ENCODE measurements at places on chromosomes 4 and X.

DNA sequence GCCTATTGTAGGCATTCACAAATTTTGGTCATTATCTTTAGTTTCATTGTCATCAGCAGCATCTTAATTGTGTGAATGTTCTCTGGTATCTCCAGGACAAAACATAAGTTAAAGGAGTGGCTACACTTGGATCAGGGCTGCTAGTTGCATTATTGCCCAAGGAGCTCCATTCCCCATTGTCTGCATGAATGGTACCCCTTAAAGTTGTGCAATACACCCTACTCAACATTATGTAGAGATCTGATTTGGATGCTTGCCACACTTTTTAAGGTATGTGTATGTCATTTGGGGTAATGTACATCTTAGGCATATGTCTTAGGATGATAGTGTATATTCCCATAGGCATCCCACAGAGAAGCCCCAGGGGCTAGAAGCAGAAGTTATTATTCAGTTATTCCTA, 2.9 kb downstream of the GRXCR1 start:
- no peak for DNase-seq

DNA sequence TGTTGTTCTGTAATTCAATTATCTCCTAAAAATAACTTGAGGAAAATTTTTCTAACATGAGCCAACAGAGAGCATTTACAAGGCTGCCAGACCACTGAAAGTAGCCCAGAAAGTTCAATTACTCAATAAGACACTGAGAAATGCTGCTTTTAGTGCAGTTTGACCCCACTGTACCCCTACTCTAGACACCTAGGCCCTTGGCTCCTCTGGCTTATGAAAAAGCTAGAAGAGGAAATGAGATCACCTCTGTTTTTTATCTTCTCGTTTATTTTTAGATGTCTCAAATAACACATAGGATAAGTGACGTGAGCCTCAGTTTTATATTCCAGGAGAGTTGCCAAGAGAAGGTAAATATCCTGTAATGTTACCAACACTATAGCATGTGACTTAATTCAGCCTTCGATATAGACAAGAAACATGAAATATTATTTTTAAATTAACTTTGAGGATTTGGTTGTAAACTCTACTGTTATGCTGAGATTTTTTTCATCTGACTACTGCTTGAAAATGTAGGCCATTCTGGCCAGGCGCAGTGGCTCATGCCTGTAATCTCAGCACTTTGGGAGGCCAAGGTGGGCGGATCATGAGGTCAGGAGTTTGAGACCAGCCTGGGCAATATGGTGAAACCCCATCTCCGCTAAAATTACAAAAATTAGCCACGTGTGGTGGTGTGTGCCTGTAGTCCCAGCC, 24.4 kb downstream of the TNIP3 start:
- DNase-seq, result no peak

DNA sequence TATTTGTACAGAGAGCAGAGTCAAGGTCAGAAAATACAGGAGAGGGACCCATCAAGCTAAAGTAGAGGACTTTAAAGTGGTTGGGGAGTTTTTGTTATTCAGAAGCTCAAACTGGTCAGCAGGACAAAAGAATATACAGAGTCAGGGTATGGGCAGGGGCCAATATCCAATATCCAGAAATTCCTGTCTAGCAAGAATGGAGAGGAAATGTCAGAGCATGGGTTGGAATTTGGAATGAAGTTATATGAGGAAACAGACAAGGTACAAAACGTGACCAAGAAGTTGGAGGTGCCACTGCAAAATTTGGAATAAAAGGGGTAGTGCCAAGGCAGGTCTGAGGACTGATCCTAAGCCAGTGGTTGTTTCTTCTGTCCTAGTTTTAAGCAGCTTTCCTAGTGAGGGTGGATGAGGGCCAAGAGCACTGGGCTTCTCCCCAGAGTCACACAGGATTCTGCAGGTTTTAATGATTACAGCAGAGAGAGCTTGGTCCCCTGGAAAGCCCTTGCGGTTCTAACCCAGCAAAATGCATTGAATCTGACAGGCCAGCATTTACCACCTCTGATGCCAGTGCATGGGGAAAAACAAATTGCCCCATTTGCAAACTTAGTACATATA, 304.7 kb upstream of the FTHL17 start:
- no peak for DNase-seq

DNA sequence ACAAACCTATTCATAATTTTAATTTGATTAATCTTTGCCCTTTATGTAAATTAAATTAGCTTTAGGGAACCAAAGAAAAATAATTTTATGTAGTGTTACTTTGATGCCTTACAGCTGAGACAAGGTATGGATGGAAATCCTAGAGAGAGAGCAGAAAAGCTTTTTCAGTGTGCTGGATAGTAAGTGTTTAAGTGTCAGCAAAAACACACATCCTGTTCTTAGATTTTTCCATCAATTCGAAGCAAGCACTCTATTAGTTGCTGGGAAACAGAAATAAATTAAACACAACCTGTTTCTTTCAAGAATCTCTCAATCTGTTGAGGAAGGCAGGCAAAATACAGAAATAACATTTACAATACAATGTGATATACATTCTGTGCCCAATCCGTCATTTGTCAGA, 327.8 kb downstream of the GALNTL6 start:
- DNase-seq, result no peak

DNA sequence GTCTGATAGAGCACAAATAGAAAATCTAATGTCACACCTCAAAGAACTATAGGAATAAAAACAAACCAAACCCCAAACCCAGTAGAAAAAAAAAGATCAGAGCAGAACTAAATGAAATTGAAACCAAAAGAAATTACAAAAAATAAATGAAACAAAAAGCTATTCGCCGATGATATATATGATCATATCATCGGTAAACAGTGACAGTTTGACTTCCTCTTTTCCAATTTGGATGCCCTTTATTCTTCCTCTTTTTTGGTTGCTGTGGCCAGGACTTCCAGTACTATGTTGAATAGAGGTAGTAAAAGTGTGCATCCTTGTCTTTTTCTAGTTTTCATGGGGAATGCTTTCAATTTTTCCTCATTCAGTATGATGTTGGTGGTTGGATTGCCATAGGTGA, 215.3 kb upstream of the AR start:
- DNase-seq, result no peak

DNA sequence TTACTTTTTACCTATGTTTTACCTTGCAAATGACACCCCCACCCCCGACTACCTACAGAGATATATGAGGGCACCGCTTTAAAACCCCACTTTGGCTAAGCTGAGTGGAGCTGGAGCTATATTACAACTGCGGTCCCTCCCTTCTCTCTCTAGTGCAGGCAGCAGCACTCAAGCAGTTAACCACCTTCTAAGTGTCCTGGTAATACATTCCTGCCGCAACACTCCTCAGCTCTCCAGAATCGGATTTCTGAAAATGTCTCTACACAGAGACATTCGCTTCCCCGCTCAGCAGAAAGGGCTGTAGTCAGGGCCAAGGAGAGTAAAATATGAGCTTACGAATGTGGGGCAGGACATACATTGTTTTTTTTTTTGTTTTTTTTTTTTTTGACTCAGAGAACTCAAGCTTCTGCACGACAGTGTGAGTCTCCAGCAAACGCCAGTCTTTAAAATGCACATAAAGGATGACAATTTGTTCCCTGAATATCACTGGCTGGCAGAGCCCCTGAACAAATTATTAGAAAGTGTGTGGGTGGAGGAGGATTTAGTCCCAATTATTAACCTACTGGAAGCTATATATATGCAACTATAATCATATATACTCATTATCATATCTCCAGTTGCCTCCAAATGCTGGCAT, 287.0 kb upstream of the TET2 start:
- DNase-seq, result no peak

- DNase-seq, result no peak
Observed at GRCh38 chr4:127049526-127049925, 583.2 kb upstream of the INTU start.

DNA sequence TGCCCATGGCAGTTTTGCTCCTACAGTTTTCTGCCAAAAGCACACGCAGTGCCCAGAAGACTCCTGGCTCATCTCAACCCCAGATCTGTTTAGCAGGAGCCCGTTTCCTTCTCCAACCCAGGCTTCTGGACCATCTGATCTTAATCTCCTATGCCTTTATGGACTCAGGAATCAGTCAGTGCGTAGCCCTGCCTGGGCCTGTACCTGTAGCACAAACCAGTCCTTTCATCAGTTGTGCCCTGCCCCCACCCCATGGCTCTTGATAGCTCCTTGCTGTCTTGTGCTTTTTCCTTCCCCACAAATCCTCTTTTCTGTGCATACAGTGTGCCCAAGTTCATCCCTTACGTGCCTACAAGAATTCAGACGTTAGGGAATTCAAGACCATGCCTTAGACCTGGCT, 1.5 kb downstream of the ZNF718 start:
- DNase-seq, result no peak

- DNase-seq, result no peak
Observed at GRCh38 chrX:71285929-71286328, 2.5 kb downstream of the NONO start.

DNA sequence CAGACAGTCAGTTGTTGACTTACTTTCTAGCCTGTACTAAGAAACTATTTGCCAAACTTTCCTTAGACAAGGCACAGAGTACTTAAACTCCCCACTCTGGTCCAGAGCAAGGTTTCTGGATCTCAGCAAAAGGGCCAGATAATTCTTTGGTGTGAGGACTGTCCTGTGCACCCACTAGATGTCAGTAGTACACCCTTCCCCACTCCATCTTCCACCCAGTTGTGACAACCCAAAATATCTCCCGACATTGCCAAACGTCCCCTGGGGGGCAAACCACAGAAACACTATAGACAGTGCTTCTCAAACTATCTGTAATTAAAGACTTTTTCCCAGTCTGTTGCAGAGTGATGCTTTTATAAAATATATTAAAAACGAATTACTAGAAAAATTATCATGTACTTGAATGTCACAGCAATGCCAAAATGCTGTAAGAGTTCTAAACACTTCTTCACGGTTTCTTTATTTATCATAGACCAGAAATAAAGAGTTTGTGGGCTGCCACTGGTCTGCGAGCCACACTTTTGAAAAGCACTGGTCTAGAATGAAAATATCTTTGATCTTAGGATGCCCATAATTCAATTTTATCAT, 203.5 kb downstream of the PRDM5 start:
- no peak for DNase-seq

DNA sequence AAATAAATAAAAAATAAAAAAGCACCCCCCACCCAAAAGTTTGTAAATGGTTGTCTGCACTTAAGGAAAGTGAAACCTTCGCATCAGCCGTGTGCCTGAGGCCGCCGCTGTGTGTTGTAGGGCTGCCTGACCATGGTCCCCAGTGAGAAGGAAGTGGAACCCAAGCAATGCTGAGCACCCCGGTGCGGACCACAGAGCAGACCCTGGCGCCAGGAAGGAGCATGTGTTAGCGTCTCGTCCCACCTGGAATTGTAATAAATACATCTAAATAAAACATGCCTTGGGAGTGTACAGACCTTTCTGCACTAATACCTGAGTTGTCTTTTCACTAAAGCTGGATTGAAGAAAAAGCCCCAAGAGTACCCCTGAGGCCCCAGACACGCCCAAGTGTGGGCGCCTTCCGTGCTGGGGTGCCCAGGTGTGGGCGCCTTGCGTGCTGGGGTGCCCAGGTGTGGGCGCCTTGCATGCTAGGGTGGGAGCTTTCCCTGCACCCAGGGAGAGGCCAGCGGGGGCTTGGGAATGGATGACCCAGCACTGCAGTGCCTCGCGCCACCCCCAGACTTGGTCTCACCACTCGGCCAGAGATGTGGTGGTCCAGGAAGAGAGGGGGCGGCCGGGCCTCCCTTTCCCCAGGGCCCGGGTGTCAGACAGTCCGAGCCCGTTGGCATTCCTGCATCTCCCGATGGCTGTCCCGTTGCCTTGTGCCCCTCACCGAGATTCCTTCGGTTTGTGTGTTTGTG, 33.7 kb downstream of the HTT-AS start:
- no peak for DNase-seq

- no peak for DNase-seq
Observed at GRCh38 chr4:10629394-10629793, 55.2 kb downstream of the CLNK start.

- no peak for DNase-seq
Observed at GRCh38 chr4:84792366-84793301, 173.9 kb downstream of the WDFY3 start.

- no peak for DNase-seq
Observed at GRCh38 chrX:135931644-135932487, 38.4 kb downstream of the SAGE1 start.

- DNase-seq, result no peak
Observed at GRCh38 chrX:48676893-48677270, 6.7 kb upstream of the WAS start.

- DNase-seq, result no peak
Observed at GRCh38 chr4:137200322-137200721, 332.0 kb downstream of the PCDH18 start.

Data from stimulated activated CD8-positive, alpha-beta memory T cell treated with anti-CD3 and anti-CD28 coated beads, Interleukin-2, amount 100 ng/mL, for 1 hour (primary cell).